ENCODE measurements at places on chromosomes 6 and 20.
A peak's percentile ranks its signal among the peaks of the same experiment; 100 is the strongest.

- DNase-seq: no peak
Measured at GRCh38 chr6:845566-845965, 152.6 kb upstream of the EXOC2 start.

DNA sequence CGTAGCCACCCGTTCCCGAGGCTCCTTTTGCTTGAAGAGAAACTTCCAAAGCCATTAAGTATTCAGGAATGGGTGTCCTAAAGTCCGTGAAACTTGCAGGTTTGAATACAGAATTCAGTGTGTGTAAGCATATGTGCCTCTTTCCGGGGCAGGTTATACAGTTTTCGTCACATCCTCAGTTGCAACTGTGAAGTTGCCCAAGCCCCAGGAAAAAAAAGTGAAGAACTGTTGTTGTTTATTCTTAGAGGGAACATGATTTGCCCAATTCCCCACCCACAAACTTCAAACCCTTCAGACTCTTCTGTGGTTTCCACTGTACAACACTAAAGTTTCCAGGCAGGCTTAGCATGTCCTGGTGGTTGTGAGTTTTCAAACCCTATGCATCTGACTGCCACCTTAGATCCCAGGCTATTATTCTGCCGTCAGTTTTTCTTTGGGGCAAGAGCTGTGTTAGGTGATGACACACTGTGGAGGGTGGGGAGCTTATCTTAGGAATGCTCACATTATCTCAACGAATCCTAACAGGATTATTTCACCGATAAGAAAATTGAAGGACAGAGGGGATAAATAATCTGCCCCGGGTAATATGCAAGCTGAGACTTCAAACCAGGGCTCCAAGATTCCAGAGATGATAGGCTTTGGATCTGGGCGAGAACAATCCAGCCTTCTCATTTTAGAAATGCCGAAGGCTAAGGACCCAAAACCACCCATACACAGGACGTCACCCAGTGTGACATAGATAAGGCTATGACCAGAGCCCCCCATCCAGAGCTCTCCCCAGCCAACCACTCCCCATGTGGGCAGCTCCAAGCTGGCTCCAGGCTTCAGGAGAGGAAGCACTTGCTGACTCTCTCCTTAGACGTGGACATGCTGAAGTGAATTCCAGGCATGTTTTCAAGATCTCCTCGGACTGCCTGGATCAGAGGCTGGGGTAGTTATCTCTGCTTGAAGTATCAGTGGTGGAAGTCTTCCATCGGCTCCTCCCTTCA is 81.7 kb upstream of the AFDN start:
- DNase-seq: no peak

GRCh38 chr6:167394339-167394738 is 69.5 kb downstream of the TTLL2 start:
- DNase-seq: no peak

GRCh38 chr6:97915537-97915936 is 632.5 kb upstream of the MMS22L start:
- no peak for DNase-seq

- DNase-seq: no peak
Measured at GRCh38 chr20:47782076-47782475, 3.2 kb downstream of the SULF2 start.

- DNase-seq: peak; percentile 96
Measured at GRCh38 chr20:409697-410559, 1.8 kb downstream of the RBCK1 start.

- DNase-seq: no peak
Measured at GRCh38 chr20:40953856-40954255, 74.8 kb upstream of the TOP1 start.

GRCh38 chr6:5084781-5085647 is at the start of gene PPP1R3G:
PPP1R3G (plus strand) TSS chr6:5085341; CDS start chr6:5085486, 145 bp downstream.
- DNase-seq: peak; percentile 34

Measured in NCI-H524 (cell line).